ENCODE measurements at places on chromosomes 3 and 15.
A peak's percentile ranks its signal among the peaks of the same experiment; 100 is the strongest.

GRCh38 chr3:56389183-56389830 lies 79.0 kb downstream of the ERC2 start:
- no peak for DNase-seq

GRCh38 chr15:74725845-74726773 lies 781 bp upstream of the CYP1A1 start:
- DNase-seq = peak; percentile 86

DNA sequence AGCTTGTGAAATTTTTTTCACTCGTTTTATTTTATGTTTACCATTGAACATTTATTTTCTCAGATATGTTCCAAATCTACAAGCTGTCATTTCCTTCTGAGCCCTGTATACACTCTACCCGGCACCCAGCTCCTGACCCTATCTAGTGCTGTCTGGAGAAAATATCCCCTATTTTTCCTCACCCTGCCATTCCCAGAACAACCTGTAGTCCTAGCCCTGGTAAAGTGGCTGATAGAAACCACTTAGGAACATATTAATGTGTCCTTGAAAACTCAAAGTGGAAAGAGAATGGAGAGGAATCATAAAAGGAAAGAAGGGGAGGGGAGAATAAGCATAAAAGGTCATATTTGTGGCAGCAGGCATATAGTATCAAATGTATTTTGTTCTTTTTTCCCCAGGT lies 8.2 kb upstream of the TIMMDC1 start:
- DNase-seq = no peak

DNA sequence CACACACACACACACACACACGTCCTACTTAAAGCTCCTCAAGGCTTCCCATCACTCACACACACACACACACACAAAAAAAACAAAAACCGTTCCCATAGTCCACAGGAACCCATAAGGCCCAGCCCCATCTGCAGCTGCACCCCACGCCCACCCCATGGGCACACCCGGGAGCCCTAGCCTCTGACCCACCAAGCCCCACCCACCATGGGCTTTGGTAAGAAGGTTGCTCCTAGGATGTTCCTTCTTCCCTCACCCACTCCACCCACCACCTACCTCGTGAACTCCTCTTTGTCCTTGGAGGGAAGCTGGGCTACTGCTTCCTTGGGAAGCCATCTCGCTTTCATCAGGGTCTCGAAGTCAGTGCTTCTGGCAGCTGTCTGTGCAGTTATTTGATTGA lies 115.1 kb downstream of the TPRA1 start:
- DNase-seq = no peak

DNA sequence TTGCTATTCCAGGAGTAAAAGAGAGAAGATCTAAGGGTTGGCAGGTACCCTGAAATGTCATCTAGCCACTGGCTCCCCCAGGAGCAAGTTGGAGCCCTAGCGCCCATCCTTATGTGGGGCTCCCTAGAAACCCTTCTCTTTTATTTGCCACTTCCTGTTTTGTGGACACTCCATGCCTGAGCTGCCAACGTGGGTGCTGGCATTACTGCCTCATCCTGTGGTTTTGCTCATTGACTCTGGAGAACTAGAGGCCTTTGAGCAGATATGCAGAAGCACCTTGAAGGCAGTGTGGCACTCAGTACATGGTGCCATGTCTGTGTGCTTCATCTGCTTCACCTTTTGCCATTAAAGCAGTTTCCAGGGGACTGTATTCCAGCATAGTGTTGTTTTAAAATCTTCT lies 8.1 kb downstream of the EDEM1 start:
- no peak for DNase-seq

- no peak for DNase-seq
Measured at GRCh38 chr3:24048843-24049242, 103.8 kb downstream of the NR1D2 start.

DNA sequence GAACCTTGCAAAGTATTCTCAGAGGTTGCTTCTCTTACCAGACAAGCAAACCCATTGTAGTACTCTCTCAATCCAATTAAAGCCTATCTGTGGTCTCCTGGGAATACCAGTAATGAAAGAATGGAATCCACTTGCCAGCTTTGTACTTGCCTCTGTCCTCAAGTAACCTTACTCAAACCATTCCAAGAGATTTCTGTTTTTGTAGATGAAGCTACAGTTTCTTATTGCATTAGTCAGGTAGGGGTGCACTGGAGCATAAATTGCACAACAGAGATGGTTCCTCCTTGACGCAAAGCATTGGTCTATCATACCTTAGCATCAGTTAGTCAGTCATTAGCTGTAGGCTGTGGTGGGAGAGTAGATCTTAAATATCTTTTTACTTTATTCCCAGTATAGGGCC lies 52.9 kb downstream of the BTLA start:
- DNase-seq = no peak

DNA sequence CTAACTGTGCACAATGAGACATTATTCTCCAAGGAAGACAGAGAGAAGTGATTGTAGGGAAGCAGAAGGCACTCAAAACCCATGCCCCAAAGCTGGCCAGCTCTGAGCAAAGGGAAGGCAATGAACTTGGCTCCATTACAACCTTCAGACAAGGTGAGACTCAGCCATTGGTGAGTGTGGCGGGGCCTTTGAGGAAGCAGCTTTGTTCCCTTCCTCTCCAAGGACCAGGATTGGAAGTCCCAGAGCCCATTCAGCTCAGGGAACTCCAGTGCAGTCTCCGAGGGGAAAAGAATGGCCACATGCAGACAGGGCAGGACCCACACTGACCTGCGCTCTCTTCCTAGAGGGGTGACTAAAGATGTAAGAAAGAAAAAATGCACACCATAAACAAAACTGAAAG lies 23.1 kb downstream of the HEG1 start:
- DNase-seq = no peak

GRCh38 chr15:87619161-87619960 lies 637.2 kb downstream of the NTRK3 start:
- no peak for DNase-seq

DNA sequence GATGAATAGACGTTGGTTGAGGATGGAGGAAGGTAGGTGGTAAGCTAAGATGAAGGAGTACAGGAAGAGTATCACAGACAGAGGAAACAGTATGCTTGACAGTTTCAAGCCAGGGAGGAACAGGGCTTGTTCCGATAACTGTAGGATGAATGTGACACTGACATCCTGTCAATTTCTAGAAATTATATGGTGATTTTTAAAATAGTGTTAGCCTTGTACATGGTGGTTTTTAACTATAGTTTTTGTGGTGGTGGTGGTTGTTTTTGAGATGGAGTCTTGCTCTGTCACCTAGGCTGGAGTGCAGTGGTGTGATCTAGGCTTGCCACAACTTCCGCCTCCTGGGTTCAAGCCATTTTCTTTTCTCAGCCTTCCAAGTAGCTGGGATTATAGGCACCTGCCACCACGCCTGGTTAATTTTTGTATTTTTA lies 92.8 kb downstream of the FNDC3B start:
- no peak for DNase-seq

- DNase-seq = no peak
Measured at GRCh38 chr15:96422125-96422524, 91.6 kb downstream of the NR2F2 start.

DNA sequence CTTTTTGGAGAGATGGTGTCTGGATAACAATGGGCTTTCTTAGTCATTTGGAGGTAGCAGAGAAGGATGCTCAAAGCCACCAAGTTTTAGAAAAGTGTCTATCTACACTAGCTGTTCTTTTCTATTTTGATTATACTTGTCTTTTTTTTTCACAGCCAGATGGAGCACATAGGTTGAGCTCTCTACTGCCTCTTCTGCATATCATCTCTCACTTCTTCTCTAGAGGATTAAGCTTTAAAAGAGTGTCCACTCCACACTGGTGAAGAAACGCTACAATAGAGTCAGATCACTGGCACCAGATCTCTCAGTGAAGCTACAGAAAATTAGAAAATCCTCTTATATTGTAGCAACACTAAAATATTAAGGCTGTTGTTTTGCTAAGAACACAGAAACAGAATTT lies 145.3 kb upstream of the MBNL1 start:
- no peak for DNase-seq

DNA sequence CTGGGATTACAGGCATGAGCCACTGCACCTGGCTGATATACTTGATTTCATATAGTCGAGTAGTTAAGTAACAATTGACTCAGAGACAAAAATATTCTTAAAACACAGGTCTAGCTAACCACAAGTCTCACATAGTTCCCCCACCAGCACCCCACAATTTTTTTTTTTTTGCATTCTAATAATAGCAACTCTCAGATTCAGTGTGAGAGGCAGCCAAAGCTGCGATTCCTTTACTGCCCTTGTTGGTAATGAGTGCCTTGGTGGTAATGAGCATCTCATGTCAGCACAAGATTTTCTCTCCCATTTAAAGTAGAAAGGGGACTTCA lies 72.5 kb downstream of the WWTR1 start:
- DNase-seq = no peak
